ENCODE measurements at places on chromosomes 5 and 9. TPM values are rescaled to one million over a fixed set of nuclear protein-coding genes. Genes with fewer than 3 reads are reported as not detected.

- DNase-seq: peak; percentile 57
Observed at GRCh38 chr9:36317766-36318165, 59.5 kb upstream of the GNE start.

- DNase-seq: no peak
Observed at GRCh38 chr9:90073186-90073945, 468.6 kb downstream of the GADD45G start.

DNA sequence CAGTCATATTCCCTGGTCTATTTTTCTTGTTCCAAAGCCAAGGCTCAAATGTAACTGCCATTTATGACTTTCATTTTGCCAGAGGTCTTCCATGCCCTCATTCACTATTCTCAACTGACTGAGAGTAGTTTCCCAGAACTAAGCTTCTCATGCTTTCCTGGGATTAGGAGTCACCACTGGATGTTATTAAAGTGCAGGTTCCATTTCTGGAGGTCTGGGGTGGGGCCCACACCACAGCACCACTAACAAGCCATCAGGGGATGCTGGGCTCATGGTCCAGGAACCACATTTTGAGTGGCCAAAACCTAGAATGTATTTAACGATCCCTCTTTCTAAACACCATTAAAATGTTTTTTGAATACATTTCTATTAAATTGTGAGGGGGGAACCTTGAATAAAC lies 677.6 kb downstream of the SEMA5A start:
- no peak for DNase-seq

GALNT12 gene
- 5.4 TPM for total RNA-seq

ARHGEF37 gene
- total RNA-seq: 0.69 TPM

- DNase-seq: no peak
Observed at GRCh38 chr5:142641711-142642110, 44.2 kb downstream of the FGF1 start.

PCDHB11 gene
- 2.0 TPM for total RNA-seq

APC gene
- total RNA-seq: 36.7 TPM

GRCh38 chr5:34703767-34704713 lies 47.9 kb downstream of the RAI14 start:
- no peak for DNase-seq

DNA sequence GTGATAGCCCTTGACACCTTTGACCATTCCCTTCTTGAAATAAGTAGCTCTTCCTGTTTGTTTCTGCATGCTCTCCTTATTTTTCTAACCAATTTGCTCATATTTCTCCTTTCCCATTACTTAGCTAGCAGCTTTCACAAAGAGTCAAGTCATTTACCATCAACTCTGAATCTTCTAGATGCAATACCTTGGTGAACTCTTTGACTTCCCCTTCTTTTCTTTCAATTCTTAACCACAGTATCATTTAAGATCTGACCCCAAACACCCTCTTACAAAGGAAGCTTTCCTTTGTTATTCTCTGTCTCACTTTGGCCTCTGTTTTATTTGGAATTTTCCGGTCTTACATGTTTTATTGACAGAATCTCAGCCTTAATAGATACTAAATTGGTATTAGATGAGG lies 14.0 kb downstream of the NFX1 start:
- no peak for DNase-seq

- DNase-seq: peak; percentile 86
Observed at GRCh38 chr5:127697894-127698600, 5.1 kb upstream of the CCDC192 start.

SPINK5 gene
- total RNA-seq: 0.34 TPM

- no peak for DNase-seq
Observed at GRCh38 chr9:117414220-117414905, 494 bp downstream of the ASTN2 start.

GRCh38 chr9:135820661-135821060 lies 86.7 kb downstream of the CAMSAP1 start:
- DNase-seq: no peak

DNA sequence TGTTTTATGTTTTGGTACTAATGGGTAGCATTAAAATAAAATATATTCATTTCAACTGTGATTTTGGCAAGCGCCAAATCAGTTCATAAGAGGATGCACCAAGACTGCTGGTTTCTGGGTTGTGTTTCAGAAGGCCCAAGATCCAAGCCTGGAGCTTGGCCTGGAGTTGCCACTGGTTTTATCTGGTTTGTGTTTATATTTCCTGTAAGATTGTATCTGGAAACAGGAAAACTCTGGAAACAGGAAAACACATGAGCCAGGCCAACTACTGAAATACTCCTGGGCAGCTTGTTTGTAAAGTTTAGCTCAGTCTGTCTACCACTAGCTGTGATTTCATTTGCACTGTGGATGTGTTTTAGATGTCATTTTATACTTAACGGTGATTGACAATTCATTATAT lies 5.5 kb downstream of the FSTL4 start:
- DNase-seq: no peak

DNA sequence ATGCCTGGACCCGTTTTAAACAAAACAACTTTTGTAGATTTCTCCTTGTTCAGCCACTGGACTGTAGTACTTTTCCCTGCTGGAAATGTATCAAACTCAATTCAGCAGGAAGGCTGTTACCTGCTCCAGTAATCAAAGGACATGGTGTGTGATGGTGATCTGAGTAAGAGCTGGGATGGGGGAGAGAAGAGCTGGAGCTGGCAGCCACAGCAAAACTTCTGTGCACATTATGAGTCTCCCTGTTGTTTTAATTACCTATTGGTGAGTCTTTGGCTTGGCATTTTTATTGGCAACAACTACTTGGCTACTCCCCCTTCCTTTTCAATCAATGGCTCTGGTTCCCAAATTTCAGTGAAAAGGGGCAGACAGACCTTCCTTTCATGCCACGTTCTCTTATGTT lies 9.7 kb downstream of the NREP start:
- peak; percentile 30 for DNase-seq

- DNase-seq: peak; percentile 89
Observed at GRCh38 chr9:98811051-98811650, 3.7 kb downstream of the GALNT12 start.

- no peak for DNase-seq
Observed at GRCh38 chr5:175693741-175694140, 35.9 kb downstream of the HRH2 start.

All from A172 (cell line).